ENCODE measurements at places on chromosomes 3 and 15.

GRCh38 chr3:123757281-123757940, 126.7 kb downstream of the MYLK start:
- DNase-seq: peak; percentile 73

- no peak for DNase-seq
Observed at GRCh38 chr3:148554367-148554766, 143.3 kb upstream of the AGTR1 start.

DNA sequence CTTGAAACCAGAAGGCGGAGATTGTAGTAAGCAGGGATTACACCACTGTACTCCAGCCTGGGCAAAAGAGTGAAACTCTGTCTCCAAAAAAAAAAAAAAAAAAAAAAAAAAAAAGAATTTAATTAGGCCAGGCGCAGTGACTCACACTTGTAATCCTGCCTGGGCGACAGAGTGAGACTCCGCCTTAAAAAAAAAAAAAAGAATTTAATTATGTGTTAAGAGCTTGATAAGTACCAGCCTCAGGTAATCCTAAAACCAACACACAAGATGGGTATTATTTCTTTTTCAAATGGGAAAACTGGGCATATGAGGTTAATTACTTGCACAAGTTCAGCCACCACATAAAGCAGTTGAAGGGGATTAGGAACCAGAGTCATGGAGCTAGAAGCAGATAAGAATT, 49.0 kb downstream of the PBRM1 start:
- DNase-seq: peak; percentile 78

DNA sequence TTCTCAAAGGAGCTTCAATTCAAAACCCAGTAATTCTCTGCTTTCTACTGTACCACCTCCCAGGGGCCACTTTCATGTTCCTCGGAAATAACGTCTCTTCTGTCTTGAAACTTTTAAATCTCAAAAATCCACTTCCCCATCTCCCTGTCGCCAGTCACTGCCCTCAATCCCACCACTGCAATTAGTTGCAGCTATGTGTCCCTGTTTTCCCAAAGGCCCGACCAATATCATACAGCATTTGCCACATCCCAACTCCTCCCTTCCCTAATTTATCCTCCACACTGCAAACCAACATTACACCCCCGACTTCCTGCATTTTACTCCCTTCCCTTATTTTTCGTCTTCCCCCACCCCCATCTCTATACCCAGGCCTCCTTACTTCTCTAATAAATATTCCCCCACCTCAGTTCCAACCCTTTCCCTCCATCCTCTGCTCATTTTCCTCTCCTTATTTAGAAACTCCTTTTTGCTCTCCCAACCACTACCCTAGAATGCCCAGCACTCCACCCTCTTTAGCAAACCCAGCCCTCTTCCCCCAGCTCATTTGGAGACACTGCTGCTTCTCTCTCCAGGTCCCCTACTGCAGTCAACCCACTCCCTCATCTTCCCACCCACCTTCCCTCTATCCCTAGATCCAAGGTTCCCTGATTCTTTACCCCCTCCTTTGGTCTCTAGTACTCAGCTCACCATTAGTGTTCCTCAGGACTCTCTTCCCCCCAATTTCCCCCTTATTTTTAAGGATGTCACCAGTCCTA, 1.1 kb downstream of the NPTN start:
- peak; percentile 60 for DNase-seq

DNA sequence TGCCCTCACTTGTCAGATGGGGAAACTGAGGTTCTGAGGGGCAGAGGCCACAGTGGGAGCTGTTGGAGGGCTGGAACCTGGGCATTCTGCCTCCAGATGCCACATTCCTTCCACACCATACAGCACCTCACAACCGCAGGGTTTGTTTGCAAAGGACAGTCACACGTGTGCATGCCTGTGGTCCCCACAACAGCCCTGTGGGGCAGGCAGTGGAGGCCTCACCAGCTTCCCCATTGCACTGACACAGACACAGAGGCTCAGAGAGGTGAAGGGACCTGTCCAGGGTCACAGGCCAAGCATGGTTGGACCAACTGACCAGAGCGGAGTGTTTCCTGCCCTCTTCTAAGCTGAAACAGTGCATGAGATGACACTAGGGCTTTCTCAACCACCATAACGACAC, 75.2 kb upstream of the SEC13 start:
- no peak for DNase-seq
